ENCODE measurements at places on chromosomes 3 and 15. TPM values are rescaled to one million over a fixed set of nuclear protein-coding genes. Genes with fewer than 3 reads are reported as not detected.

The CP gene
- total RNA-seq = 4.7 TPM

DNA sequence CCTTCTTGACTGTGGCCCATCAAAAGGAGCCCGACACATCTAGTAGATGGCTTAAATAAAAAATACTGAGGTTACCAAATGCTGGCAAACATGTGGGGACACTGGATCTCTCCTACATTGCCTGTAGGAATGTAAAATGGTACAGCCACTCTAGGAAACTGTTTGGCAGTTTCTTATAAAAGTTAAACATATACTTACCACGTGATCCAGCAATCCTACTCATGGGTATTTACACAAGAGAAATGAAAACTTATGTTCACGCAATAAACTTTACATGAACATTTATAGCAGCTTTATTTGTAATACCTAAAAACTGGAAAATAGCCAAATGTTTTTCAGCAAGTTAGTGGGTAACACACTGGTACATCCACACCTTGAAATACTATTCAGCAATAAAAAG is 9.1 kb downstream of the ZBTB38 start:
- no peak for DNase-seq

DNA sequence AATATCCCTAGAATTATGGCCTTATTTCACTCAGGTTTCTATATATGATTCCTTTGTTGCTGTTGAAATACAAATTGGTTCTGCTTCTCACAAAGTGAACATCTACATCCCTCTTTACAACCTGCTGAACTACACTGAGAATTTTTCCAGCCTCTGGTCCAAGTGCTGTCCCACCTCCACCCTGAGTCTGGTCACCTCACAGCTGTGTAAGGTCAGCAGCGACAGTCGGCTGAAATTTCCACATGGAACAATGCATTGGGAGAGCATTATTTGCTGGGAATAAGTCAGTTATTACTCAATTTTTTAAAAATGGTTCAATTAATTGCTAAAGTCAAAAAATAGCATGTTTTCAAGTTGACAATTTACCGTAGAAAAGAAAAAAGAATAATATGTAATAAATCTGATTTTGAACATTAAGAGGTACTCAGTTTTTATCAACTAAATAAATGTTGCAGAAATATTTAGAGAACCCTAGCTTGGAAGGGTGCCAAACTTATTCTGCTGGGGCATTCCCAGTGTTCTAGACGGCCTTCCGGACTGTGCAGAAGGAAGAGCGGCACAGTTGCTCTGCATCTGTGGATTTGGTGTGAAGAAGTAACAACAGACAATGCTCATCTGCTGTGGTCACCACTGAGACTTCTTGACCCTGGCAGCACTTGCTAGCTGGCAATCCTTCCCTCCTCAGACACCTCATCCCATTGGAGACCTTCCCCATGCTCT is 1.8 kb downstream of the HCLS1 start:
- no peak for DNase-seq

GRCh38 chr15:65177901-65178300 is 7.2 kb downstream of the CLPX start:
- DNase-seq = no peak

DNA sequence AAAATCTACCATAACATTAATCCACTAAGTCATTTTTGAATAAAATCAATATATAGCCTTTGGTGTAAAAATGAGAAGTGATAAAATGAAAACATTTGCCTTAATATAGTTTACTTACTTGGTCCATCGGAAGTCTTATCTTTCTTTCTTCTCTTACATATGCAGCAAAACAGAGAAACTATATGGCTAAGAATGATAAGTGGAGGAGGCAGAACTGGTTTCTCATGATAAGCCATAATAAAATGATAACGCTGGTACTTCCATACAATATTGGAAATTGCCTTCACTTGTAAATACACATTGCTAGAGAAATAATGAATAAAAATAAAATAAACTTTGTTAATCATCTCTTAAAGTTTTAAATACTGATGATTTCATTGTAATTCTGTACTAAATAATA is 47.8 kb upstream of the USP50 start:
- no peak for DNase-seq

DNA sequence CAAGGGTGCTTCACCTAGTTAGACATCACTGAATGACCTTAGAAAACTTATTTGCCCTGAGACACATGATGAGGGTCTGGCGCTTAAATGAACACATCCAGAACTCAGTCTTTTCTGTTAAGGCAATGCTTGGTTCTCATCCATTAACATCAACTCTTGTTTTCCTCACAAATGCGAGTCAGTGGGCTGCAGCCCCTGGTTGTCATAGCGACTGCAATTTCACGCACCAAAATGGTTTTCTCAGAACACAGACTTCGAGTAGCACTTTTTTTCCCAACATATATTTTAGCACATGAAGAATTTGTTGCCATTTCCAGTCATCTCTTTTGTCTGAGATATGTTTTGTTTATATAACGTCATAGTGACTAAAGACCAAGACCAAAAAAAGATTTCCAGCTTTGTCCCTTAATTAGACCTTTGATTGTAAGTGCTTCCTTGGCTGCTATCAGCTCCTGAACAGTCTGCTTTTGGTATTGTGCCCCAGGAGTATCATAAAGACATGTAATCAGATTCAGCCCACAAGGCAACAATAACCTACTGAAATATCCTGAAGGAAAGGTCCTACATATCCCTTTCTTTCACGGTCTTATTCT is 68.5 kb downstream of the GPR176 start:
- DNase-seq = no peak
